GM12892 (cell line): ENCODE measurements at places on chromosomes 12 and 14.
A peak's percentile ranks its signal among the peaks of the same experiment; 100 is the strongest.

DNA sequence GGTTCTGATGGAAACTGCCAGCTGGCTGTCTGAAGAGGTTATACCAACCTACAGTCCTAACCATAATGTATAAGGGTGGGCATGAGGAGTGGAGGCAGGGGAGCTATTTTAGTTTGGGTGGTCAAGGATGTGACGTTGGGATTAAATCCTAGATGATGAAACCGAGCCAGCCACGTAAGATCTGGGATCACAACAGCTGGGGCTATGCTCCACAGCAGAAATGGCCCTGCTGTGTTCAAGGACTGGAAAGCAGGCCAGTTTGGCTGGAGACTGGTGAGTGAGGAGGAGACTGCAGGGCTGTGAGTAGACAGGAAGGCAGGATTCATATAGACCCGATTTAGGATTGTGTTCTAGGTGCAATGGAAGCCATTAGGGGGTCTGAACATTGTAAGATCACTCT lies 66.1 kb downstream of the SAMD4A start:
- no peak for DNase-seq

- no peak for DNase-seq
These were observed 390.2 kb downstream of the LRIG3 start for GRCh38 chr12:58529897-58530741.

- DNase-seq = no peak
These were observed 30.1 kb upstream of the DHRS7 start for GRCh38 chr14:60195179-60195810.

DNA sequence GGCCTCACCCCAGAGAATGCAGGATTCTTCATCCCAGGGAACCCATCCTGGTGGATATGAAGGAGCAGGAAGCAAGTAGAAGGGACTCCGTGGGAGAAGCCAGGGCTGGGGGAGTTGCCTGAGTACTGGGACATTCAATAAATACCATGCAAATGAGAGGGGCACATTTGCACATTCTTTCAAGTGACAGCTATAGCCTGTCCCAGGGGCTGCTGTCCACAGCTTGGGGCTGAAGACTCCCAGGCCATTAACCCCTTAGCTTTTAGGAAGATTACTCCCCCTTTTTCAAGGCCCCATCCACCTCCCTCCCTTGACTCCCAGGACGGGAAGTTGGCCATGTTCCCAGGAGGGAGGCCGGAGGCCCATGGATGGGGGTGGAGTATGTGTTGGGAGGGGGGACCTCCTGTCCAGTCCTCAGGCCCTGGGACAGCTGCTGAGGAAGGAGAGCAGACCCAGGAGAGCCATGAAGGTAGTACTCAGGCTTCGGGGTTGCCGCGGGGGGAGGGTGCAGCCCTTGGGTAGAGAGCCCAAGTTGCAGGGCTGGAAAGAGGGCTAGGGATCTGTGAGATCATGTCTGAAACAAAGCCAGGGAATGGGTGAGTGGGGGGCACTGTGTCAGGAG lies 974 bp upstream of the TNS2 start:
- peak; percentile 2 for DNase-seq
